Tongue (tissue), 3 donors: ENCODE measurements at places on chromosomes 12 and 14.

GRCh38 chr12:118103201-118103600 is 610 bp downstream of the VSIG10 start:
- DNase-seq, result peak; percentile 34

GRCh38 chr14:95254288-95254687 is 65.4 kb downstream of the CLMN start:
- DNase-seq, result peak; percentile 88

DNA sequence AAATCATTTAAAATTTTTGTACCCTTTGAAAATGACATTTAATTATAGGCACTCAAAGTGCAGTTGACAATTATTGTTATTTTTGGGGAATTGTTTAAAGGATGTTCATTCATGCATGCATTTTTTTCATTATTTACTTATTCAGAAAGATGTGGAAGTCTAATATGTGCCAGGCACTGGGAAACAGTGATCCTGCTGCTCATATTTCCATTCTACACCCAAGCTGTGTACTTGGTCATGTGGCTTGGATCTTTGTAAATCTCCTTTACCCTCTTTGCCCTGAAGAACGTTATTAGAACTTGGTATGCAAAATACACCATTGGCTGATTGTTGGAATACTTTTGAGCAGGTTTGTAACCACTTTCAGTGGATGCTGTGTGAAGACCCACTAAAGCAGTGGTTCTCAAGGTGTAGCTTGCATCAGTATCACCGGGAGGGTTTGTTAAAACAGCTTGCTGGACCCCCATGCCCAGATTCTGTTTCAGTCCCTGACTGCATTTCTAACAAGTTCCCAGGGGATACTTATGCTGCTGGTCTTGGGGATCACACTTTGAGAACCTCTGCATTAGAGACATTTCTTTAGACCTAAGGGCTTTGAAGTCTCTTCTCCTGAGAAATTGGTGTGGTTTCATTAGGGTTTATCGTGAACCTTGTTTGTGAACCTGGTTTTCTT is 47.5 kb downstream of the PRKCH start:
- DNase-seq, result no peak

DNA sequence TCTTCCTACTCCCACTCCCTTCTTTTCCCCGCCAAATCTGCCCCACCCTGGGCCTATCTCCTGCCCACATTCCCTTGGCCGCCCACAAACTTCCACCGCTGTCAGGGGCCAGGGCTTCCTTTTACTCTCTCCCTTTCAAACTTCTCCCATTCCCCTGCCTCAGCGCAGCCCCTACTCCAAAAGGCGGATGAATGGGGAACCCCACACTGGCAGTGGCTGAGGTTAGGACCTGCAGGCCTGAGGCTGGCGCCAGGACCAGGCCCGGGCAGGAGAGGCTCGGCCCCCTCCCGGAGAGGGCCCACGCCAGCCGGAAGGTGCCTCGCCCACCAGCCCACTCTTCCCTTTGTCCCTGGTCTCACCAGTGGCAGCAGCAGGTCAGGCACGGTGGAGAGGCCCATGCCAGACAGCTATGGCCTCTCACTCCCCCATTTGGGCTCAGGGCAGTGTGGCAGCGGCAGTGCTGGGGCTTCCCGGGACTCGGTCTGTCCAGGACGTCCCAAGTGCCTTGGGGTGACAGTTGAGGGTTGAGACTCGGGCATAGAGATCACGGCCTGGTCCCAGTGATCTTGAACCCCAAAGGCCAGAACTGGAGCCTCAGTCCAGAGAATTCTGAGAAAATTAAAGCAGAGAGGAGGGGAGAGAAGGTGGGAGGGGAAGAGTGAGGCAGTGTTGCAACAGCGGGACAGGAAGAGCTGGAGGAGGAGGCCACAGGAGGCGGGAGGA is at the start of gene TNFRSF1A:
Gene TNFRSF1A, minus strand, starts transcription at position 660 of the 723 bp plus-strand sequence. Its CDS starts 262 bp downstream, at position 398.
- DNase-seq, result peak; percentile 89

- DNase-seq, result peak; percentile 29
Measured at GRCh38 chr14:26255213-26255612, 342.6 kb downstream of the NOVA1 start.

DNA sequence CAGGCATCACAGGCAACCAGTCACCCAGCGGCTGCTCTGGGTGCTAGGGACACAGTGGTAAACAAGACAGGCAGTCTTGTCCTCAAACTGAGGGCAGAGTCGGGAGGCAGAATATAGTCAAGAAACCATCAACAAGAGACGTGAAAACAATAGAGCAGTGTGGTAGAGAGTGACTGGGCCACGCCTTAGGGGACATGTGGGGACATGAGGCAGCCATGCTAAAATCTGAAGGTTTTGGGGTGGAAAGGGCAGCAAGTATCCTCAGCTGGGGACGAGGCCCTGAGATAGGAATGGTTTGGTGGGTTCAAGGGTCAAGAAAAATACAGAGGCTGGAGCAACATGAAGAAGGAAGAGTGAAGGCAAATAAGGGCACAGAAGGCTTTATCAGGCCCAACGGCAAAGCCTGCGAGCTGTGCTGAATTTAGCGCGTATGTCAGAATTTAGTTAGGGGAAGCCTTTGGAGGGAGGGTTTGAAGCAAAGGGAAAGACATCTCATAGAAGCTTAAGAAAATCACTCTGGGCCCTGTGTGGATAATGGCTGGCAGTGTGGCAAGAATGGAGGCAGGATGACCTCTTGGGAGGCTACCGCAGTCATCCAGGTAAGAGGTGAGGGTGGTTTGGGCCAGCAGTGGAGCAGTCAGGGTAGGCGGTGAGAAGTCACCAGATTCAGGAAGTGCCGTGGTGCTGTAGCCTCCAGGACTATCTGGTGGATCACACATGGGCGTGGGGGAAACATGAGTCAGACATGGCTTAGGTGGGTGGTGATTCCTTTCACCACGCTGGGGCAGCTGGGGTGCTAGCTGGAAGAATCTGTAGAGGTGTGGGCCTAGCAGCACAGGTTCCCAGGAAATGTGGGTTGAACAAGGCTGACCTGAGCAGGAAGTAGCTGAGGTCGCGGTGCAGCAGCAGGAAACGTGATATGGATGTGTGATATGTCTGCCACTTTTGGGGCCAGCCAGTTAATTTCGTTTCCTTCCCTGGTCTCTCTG is 3.0 kb downstream of the EVL start:
- no peak for DNase-seq

- no peak for DNase-seq
Measured at GRCh38 chr12:61188801-61189595, 1071.2 kb upstream of the USP15 start.

DNA sequence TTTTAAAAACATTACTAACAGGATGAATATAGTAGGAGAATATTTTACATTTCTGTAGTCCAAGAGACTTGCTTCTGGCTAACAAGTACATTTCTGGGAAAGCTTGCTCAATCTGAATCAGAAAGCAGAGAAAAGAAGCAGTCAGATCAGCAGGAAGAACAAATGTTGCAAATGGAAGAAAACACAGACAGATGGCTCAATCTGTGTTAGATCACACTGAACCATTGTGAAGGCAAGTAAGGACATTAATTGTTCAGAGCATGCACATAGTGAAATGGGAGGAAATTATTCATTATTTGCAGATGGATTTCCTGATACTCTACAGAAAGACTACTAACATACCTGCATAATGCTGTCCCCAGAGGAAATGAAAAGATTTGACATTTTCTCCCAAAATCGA is 65.2 kb upstream of the CNOT2 start:
- peak; percentile 26 for DNase-seq

GRCh38 chr14:73289729-73290128 is 52.4 kb downstream of the PAPLN start:
- DNase-seq, result no peak

DNA sequence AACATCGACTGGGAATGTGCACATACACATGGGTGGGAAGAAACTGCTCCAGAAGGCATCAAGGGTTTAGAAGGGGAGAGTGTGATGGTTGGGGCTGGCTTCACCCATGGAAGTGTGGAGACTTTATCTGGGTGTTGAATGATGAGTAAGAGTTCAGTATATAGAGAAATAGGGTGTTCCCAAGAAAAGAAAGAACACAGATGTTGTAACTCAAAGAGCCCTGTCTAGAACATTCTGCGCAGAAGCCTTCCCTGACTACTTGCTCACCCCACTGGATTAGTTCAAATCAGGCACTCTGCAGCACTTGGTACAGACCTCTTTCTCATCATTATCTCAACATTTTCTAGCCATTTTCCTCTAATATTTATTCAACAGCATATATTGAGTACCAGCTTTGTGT is 491.7 kb downstream of the SNAPC1 start:
- no peak for DNase-seq

GRCh38 chr12:59887178-59887577 is 291.3 kb downstream of the SLC16A7 start:
- DNase-seq, result peak; percentile 1

GRCh38 chr12:47889040-47889439 is 15.8 kb downstream of the VDR start:
- DNase-seq, result no peak
